ENCODE measurements at places on chromosomes 6 and 20.

GRCh38 chr6:156651486-156651885 lies 125.7 kb upstream of the ARID1B start:
- DNase-seq = no peak

- DNase-seq = no peak
Measured at GRCh38 chr20:5727018-5727515, 23.1 kb upstream of the SHLD1 start.

DNA sequence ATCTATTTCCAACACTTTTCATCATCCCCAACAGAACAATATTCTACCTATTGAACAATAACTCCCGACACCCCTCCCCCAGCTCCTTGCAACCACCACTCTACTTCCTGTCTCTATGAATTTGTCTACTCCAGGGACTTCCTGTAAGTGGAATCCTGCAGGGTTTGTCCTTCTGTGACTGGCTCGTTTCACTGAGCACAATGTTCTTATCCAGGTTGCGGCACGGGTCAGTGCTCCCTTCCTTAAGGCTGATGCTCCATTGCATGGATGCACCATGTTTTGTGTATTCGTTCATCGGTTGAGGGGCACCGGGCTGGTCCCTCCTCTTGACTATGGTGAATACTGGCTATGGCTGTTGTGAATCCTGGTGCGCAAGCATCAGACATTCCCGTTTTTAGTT lies 163.2 kb downstream of the TBXT start:
- no peak for DNase-seq

DNA sequence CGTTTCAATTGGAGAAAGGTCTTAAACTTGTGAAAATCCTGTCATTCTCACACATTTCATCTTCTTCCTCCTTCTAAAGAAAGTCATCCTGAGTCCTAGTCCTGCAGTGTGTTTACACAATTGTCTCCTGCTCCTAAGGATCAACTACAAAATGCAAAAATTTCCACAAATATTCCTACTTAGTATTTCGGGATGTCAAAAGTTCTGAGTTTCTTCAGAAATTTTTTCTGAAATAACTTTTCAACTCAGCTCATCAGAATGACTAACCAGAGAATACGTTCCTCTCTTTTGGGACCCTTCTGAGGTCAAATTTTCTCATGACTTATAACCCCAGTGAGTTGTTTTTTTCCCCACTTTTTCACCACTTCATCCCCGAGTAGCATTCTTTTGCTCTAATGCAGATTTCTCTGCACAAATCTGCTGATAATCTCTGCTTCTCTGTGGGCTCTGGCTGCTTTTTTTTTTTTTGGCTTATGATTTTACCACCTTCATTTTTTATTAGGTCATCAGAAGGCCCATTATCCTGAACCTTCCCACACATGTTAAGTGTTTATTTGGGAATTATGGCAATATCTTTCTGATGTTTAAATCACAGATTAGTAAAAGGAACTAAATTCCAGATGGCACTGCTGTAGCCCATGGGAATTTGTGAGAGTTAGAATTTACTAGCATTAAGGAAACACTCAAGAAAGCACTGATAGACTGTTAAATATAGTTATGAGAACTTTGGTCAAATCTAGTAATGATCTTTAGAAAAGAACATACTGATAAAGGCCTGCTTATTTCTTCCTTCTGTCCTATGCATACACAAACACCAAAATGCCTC lies 41.4 kb downstream of the MAP3K5 start:
- no peak for DNase-seq

- DNase-seq = no peak
Measured at GRCh38 chr6:13629459-13630116, 14.5 kb downstream of the NOL7 start.

DNA sequence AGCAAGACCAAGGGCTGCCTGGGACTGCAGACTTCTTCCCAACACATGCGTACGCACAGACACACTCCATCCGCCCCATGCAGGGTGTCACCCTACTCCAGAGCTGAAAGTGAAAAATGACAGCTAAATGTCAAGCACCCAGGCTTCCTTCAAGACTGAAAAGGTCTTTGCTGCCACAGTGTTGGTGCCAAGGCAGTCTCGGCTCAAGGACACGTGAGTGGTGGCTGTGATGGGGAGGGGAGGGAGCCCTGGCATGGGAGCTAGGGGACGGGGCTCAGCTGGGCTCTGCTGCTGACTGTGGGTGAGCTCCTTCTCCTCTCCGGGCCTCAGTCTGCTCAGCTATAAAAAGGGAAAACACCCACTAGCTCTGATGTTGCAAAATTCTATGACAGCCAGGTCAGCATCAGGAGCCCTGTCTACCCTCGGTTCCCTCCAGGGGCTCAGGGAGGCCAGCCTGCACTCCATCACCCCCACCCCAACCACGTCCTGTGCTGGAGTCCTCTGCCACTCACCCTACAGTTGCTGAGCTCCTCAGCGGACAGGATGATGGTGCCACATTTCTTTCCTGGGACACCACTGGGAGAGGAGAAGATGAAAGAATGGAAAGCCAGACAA lies 47.6 kb downstream of the CPNE5 start:
- no peak for DNase-seq

- no peak for DNase-seq
Measured at GRCh38 chr6:26295691-26296555, 69.1 kb upstream of the BTN3A2 start.

DNA sequence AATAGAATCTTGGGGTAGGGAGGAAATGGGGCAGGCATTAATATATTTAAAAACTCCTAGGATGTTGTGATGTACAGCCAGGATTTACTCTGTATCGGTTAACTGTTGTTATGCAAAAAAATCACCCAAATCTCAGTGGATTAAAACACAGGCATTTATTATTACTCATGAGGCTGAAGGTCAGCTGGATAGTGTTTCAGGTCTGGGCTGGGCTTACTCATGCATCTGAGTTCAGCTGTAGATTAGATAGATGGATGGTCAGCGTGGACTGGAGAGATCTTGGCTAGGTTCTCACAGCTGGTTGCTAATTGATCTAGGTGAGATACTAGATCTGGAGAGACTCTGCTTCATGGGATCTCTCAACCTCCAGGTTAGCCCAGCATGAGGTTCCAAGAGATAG lies 131.4 kb downstream of the BTBD3 start:
- no peak for DNase-seq

DNA sequence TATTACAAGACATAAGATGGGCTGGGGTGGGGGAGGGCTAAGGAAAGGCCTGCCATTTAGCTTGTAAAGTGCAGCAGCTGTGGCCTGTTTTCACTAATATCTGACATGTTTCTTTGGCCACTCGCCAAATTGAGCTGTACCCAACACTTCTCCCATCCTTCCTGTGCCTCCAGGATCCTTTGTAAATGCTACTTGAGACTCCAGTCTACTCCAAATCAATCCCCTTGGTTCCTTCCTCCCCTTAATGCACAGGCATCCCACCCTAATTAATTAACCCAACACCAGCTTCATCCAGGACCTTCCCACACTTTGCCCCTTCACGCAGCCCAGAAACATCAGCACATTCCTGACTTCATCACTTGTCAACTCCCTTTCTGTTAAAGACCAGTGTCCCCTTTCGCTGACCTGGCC lies 55.0 kb upstream of the TCF21 start:
- DNase-seq = no peak

GRCh38 chr20:19024296-19025035 lies 188.0 kb upstream of the SLC24A3 start:
- DNase-seq = no peak

Measured in substantia nigra (tissue), 51 donors.